ENCODE measurements at places on chromosomes 7 and 10.
A peak's percentile ranks its signal among the peaks of the same experiment; 100 is the strongest.

GRCh38 chr7:128701062-128701785, 29.1 kb downstream of the GARIN1A start:
- no peak for DNase-seq

GRCh38 chr10:34081347-34081743, 733.8 kb downstream of the PARD3 start:
- no peak for DNase-seq

- DNase-seq: no peak
Observed at GRCh38 chr10:53052521-53053164, 280.1 kb upstream of the MBL2 start.

DNA sequence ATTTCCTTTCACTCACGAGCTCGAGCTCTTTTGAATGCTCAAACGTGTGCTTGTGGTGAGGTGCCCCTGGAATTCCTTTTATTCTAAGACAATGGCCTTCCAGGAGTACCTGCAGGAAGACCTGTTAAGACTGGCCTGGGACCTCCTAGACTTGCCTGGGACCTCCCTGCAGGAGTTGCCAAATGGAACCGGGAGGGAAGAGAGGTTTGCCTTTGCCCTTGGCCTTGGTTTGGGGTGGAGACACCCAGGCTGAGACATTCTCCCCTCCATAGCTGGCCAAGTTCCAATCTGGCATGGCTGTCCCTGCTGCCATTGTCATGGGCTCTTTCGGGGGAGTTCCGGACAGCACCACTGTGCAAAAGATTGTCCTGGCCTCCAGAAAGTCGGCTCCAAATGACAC, 39.7 kb downstream of the DNAJB12 start:
- no peak for DNase-seq

- DNase-seq: peak; percentile 97
Observed at GRCh38 chr7:107743567-107744344, at the start of gene CBLL1. Gene CBLL1 (plus strand): TSS chr7:107744142. CDS start chr7:107744164, 22 bp downstream.

- no peak for DNase-seq
Observed at GRCh38 chr7:105191331-105191730, 177.3 kb downstream of the KMT2E start.

GRCh38 chr7:98107313-98107721, 655 bp downstream of the LMTK2 start:
- no peak for DNase-seq

DNA sequence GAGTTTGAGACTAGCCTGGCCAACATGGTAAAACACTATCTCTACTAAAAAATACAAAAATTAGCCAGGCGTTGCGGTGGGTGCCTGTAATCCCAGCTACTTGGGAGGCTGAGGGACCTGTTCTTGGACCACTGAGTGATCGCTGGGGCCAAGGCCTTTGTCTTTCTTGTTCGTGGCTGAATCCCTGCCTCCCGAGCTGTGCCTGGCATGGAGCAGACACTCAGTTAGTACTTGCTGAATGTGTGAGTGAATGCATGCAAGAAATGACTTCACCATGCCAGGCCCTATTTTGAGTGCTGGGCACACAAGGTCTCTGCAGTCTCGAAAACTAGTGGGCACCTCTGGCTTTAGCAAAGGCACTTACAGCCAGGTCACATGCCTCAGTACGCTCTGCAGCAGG, 85.1 kb downstream of the HIP1 start:
- DNase-seq: no peak

GRCh38 chr10:31158011-31158658, 126.5 kb upstream of the ZNF438 start:
- no peak for DNase-seq

DNA sequence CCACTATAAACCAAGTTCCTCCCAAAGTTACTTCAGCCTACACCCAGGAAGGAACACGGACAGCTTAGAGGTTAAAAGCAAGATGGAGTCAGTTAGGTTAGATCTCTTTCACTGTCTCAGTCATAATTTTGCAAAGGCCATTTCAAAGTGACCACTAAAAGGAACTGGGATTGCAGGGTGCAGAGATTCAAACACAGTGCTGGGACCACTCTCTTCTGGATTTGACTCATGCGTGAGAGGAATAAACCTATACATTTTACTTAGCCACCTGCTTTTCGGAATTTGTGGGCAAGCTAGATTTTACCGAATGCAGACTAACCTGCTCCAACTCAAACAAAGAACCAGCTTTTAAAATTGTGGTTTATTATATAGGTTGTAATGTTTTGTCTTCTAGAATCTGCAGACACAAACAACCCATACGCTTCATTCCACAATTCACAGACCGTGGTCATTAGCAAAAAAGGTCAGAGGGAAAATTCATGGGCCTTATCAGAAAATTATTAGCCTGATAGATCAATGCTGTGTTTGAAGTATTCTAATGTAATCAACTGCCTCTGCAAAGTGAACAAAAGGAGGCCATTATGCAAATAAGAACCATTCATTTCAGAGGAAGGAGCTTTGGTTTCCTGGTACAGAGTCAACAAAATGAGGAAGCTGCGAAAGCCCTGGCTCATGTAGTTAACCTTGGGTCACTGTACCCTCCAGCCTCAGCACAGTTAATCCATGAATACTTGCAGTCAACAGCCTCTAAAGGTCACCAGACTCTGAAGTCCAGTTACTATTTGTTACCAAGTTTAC, 342.7 kb upstream of the KLF6 start:
- DNase-seq: no peak

DNA sequence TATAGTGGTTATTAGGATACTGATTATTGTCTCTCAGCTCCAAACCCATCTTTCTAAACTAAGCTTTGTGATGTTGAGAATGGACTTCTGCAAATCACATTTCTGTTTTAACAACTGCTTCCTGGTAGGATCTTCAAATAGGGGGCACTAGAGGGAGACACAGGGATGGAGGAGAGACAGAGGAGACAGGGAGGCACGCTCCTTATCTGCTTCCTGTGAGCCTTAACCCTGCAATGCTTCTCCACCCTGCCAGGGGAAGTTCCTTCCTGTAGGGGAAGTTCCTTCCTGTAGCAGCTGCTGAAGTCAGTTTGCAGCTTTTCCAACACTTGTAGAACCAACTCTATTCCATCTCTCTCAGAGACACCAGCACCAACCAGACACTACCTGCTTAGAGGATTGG, 847.2 kb downstream of the CCSER2 start:
- no peak for DNase-seq

- DNase-seq: no peak
Observed at GRCh38 chr10:131574363-131574706, 262.8 kb upstream of the TCERG1L start.

GRCh38 chr10:127451628-127452027, 97.5 kb upstream of the NPS start:
- DNase-seq: no peak

- no peak for DNase-seq
Observed at GRCh38 chr10:69748621-69749020, 53.1 kb upstream of the COL13A1 start.

GRCh38 chr7:122290476-122290875, 14.1 kb downstream of the FEZF1 start:
- no peak for DNase-seq

GRCh38 chr10:106929291-106929895, 235.1 kb downstream of the SORCS1 start:
- DNase-seq: no peak

GRCh38 chr10:2658780-2659179, 408.6 kb upstream of the PFKP start:
- no peak for DNase-seq

DNA sequence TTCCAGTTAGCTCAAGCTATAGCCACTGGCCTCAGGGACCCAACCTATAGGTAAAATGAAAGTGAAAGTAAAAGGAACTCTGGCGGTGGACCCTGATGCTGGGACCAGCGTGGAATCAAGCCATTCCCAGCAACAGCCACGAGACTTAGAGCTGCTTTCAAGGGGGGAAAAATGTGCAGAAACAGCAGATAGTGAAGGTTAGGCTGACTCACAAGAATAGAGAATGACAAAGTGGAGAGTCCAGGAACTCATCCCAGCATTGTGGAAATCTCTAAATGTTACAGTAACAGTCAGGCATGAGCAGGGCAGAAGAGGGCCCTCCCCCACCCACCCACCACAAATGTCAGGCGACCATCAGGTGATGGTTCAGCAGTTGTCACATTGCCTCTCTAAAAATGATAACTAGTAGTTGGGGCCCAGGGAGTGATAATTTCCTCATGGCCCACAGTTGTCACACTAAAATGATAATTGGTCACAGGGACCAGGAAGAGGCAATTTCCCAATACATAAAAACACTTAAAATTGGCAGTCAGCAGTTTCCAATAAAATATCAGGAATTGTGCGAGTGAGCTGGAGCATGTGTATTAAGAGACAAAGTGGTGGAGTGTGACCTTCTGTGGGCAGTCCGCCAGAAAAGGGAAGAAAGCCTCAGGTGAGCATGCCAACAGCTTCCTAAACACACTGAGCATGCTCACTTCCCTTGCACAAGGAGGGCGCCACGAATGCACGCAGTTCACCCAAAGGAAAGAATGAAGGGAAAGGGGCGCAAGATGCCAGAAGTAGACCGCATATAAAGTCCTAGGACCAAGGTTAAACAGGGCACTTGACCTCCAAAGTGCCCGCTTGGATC, 129.8 kb upstream of the PPP1R3A start:
- no peak for DNase-seq

DNA sequence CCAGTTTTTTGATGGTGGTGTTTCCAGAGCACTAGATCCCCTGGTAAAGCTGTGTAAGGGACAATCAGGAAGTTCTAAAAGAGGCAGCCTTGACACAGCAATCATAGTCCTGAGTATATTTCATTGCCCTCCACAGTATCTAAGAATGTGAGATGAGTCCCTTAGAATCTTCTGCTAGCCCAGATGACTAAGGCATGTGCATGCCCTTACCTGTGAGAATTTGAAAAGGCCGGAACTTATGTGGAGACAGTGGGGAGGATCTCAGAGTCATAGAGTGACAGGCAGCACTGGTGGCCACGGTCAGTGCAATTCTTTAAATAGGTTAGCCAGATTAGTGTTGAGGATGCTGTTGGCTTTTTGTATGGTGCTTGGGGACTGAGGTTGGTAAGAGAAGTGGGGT, 361.4 kb upstream of the VSTM2A start:
- no peak for DNase-seq

DNA sequence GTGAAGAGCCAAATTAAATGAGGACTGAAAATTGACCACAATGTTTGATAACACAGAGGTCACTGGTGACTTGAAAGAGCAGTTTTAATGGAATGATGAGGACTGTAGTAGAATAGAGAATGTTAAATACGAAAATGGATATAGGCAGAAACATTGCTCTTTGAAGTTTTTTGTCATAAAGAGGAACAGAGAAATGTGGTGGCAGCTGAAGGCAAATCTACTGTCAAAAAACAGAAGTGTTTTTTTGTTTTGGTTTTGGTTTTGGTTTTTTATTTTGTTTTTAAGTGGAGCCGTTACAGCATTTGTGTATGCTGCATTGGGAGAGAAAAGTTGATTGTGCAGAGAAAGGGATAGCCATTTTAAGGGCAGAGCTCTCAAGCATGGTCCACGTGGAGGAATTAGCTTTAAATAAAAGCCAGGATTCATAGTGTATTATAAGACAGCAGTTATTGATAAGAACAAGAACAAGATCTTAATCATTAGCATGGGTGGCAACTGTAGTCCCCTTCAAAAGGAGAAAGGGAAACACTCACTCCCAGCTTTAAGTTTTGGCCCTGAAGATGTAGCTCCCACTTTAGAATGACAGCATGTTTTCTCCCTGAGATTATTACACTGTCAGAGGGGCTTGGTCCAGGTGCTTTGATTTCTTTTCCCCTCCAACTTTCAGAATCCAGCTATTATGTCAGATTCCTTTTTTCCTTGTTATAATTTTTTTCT, 156.7 kb upstream of the BET1 start:
- no peak for DNase-seq

GRCh38 chr7:11709196-11709595, 122.8 kb downstream of the THSD7A start:
- no peak for DNase-seq

- peak; percentile 19 for DNase-seq
Observed at GRCh38 chr7:44325201-44325671, at the start of gene CAMK2B. Gene CAMK2B (minus strand): TSS chr7:44325594. CDS start chr7:44325421, 173 bp downstream.

GRCh38 chr10:96598846-96599245, 12.0 kb upstream of the TM9SF3 start:
- no peak for DNase-seq

DNA sequence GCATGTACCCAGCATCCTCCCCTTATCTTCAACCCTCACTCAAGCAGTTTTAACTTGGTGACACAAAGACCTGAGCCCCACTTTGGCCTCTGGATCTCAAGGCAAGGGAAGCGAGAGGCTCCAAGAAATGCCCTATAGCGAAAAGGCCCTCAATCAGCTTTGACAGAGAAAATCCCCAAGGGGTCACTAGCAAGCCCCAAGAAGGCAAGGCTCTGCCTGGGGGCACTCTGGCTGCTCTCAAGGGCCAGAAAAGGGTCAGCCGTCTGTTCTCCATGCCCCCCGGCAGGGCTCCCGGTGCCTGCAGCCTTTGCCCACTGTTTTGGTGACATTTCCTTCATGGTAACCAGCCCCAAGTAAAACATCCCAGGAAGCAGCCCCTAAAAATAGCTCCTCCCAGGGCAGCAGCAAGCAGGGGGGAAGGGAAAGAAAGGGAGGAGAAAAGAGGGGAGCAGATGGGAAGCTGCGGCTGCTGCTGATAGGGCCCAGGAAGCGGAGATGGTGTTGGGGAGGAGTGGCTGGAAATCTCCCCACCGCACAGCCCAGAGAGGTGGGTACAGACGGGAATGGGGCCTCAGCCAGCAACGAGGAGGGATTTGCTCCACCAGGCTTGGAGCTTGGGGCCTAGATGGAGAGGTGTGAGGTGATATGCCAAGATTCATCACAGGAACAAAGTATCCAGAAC, 7.1 kb downstream of the CAMK2G start:
- DNase-seq: no peak

DNA sequence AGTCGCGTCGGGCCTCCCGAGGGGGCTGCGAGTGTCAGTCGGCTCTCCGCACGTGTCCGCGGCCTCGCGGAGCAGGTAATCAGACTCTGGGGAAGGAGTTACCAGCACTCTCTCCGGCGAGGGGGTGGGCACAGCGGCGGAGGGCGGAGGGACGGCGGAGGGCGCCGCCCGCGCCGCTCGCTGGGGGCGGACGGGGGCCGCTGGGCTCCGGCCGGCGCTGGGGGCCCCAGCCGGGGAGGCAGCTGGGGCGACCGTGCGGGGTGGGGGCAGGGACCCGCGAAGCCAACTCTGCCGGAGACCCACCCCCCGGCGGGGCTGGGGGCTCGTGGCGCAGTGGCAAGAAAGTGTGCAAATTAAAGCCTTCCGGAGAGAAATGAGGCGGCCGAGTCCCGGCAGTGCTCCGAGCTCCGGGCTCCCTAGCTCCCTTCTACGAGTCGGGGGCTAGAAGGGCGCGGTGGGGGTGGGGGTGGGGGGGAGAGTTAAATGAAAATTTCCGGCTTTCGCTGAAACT, at the start of gene CDK6:
Gene CDK6 (minus strand): TSS at position 85 of the 511 bp plus-strand sequence. CDS start 3,250 bp downstream, outside the sequence.
- DNase-seq: peak; percentile 77

DNA sequence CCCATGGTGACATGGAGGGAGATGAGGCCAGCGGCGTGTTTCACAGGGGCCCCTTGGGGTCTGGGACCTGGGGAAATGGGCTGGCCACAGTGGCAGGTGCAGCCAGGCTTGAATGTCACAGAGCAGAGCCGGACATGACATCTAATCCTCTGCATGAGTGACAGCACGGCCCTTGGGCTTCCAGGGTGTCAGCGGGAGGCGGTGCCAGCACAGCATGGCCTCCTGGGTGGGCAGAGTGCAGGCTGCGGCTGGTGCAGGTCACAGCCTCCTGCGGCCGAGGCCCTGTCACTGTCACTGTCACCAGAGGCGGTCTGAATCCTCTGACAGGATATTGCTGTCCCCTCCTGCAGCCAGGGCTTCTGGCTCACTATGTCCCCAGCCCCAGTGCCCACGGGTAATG, 18.2 kb downstream of the BHLHA15 start:
- no peak for DNase-seq
